ENCODE measurements at places on chromosomes 13 and 19.

DNA sequence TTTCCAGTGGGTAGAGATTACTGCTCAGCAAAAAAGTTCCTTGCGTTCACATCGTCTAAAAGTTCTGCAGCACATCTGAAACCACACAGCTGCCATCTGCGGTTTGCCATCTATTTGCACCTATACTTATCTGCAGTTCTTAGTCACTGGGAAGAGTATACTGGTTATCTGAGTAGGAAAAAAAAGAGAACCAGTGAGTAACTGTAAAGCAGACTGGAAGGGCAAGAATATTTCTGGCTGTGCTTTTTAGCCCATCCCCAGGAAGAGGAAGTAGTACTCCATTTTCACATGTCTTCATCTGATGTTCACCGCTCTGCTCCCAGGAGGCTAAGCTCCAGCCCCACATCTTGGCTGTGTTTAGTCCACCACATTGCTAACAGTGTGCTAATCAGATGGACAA, 35.6 kb downstream of the EFNB2 start:
- DNase-seq = no peak

- no peak for DNase-seq
Measured at GRCh38 chr13:76887076-76887563, 915 bp upstream of the KCTD12 start.

- DNase-seq = no peak
Measured at GRCh38 chr19:14505488-14506239, 9.7 kb upstream of the GIPC1 start.

GRCh38 chr13:34003656-34004055, 185.7 kb downstream of the RFC3 start:
- DNase-seq = no peak

DNA sequence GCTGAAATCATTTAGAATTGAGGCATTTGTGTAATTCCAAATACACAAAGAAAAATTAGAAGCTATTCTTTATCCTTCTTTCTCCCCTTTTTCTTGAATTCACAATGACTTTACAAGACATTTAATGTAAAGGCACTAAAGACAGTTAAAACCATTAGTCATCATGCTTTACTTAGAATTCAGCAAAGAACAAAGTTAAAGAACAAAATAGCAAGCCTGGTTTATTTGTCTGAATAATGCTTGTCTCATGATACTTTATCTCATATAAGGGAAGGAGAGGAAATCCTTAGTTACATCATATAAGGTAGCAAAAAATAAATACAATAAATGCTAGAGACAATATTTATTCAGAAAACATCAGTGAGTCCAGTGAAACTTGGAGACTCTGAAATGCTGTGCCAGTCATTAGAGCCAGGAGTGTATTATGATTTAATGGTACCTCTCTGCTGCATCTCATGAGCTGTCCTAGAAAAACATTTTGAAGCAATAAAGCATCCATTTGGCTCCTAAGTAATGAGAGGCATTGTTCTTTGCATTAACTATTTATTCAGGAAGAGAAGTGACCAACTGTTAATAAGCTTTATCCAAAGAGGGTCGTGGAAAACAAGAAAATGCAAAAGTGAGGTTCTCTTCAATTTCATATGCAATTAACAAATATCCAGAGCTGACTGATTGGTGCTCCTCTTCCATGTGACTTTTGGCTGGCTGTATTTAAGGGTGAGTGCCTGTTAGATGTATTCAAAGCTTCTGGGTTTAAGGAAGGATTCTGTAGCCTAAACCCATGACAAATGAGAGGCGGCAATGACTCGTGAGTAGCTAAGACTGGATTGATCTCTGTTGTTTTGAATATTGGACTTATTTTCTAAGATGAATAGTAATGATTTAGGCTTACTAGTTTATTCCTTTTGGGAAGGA, 105.0 kb downstream of the DGKH start:
- DNase-seq = no peak

GRCh38 chr19:19185853-19186740, 5.9 kb downstream of the BORCS8 start:
- DNase-seq = peak; percentile 33

GRCh38 chr13:51894239-51894638, 32.5 kb downstream of the CCDC70 start:
- no peak for DNase-seq

GRCh38 chr13:46749951-46750350, 47.0 kb downstream of the ESD start:
- DNase-seq = no peak

DNA sequence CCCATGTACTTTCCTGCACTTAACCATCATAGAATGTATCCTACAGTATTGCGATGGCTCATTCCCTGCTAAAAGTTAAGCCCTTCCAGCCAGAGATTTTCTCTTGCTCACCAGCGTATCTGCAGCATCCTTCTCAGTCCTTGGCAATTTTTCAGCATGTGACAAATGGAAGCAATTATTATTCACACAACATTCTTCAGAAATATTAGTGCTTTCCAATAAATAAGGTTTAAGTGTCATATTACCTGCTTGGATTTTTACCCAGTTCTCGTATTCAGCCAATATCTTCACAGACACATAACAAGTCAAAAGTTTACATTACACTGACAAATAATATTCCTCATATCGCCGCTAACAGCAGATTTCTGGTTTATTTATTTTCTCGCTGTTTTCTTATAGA, 82.3 kb downstream of the POU4F1 start:
- no peak for DNase-seq

DNA sequence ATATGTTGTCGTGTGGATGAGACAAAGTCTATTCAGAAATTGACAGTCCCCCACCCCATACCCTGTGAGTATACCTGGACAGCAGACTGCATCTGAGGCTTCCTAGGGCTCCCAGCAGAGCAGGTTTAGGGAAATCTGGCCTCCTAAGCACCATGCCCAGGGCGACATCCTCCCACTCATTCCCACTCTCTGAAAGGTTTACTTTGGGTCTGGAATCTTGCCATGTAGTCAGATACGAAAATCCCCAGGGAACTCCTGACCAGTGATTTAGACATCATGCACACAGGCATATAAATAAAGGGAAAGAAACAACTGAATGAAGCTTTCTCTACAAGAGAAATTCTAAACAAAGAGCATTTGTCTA, 717 bp upstream of the NALCN start:
- DNase-seq = no peak

DNA sequence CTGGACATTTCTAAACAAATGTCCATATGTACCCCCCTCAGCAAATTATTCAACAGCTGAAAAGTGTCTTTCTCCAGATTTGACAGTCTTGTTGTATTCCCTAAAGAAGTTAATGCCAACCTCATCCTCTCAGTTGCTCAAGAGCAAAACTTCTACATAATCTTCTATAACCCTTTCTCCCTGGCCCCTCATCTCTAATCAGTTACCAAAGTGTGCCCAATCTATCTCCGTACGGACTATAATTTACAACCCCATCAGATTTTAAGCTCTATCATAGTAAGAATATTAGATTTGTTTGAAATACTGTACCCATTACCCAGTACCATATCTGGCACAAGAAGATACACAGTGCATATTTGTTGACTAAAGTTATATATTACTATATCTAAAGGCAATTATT, 101.5 kb downstream of the FGF14 start:
- DNase-seq = no peak

DNA sequence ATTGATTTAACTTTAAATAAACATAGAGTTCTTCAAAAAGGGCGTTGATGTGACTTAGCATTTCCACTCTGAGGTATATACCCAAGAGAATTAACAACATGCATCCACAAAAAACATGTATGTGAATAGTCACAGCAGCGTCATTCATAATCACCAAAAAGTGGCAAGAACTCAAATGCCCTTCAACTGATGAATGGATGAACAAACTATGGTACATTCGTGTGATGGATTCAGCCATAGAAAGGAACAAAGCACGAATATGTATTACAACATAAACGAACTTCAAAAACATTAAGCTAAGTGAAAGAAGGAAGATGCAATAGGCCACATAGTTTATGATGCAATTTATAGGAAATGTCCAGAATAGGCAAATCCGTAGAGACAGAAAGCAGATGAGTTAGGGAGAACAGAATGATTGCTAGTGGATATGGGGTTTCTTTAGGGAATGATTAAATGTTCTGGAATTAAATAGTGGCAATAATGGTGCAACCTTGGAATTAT, 72.3 kb upstream of the UQCRFS1 start:
- DNase-seq = no peak

DNA sequence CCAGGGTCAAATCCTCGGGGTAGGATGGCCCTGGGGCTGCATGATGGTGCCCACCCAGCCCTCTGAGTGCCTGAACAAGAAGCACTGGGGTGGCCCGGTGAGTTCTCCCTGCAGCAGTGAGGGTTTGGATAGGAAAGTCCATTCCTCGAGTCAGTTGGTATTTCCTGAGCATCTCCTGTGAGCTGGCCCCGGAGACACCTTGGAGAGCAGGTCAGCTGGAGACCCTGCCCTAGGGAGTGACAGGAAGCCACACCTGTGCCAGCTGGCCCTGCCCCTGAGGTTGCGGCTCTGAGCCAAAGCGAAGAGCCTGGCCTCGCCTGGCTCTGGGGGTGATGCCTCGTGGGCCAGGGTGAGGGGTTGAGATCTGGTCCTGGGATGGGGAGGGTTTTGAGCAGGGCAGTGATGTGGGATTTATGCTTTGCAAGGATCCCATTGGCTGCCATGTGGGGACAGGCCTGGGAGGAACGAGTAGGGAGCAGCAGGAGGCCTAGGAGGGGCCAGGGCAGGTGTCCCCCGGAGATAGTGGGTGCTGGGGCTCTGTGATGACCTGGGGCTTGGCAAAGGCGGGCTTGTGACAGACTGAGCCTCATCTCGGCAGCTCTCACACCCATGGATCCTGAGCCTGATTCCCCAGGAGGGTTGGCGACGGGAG, 16.0 kb downstream of the CRTC1 start:
- DNase-seq = no peak

GRCh38 chr19:7729831-7730285, 2.1 kb downstream of the CLEC4G start:
- DNase-seq = no peak

DNA sequence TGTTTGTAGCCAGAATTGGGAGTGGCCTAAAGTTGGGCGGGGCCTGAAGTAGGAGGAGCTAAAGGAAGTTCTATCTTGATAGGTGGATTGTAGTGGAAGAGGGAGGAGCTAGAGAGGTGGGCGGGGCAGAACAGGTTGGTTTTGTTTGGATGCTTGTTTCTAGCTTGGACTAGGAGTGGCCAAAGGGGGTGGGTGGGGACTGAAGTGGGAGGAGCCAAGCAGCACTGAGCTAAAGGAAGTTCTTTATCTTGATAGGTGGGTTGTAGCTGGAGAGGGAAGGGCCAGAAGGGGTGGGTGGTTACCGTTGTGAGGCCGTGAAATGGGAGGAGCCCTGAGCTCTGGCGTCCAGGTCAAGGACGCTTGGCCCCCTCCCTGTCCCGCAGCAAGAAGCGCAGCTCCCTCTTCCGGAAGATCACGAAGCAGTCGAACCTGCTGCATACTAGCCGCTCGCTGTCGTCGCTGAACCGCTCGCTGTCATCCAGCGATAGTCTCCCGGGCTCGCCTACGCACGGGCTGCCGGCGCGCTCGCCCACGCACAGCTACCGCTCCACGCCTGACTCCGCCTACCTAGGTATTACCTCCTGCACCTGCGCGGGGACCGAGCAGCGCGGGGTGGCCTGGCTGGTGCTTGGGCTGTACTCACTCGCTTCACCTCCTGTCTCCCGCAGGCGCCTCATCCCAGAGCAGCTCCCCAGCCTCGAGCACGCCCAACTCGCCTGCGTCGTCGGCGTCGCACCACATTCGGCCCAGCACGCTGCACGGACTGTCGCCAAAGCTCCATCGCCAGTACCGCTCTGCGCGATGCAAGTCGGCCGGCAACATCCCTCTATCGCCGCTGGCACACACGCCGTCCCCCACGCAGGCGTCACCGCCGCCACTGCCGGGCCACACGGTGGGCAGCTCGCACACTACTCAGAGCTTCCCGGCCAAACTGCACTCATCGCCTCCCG, 8.0 kb downstream of the DNASE2 start:
- no peak for DNase-seq

DNA sequence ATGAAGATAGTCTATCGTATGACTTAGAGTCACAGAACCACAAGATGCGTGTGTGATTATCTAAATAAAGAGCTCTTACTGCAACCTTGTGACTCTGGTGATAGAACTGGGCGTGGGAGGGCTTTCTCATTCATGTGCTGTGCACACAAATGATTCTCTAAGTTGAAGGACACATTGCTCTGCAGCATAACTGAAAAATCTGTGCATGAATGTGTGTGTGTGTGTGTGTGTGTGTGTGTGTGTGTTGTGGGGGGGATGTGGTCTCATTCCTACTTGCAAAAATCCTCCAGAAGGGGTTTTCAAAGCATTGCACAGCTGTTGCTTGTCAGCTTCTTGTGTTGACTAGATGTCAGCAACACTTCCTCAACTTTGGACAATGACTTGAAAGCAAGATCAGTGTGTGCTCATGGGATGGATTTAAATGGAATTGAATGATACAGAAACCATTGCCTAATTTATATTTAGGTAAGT, 22.4 kb downstream of the LRCH1 start:
- DNase-seq = no peak

DNA sequence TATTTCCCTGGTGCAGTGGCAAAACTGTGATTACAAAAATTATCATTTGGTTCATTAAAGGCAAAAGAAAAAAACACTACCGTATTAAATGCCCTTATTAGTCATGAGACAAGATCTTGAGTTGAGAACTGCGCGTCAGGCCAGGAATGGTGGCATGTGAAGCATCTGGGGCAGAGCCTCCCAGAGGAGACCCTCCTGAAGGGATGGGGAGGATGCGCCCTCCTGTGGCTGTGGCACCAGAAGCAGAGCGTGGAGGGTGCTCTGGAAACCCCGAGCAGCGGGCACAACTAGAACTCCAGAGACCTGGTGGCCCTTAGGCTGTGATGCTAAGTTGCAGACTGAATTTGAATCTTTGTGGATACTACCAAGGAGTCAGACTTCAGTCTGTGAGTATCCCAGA, 11.5 kb downstream of the CUL4A start:
- no peak for DNase-seq

DNA sequence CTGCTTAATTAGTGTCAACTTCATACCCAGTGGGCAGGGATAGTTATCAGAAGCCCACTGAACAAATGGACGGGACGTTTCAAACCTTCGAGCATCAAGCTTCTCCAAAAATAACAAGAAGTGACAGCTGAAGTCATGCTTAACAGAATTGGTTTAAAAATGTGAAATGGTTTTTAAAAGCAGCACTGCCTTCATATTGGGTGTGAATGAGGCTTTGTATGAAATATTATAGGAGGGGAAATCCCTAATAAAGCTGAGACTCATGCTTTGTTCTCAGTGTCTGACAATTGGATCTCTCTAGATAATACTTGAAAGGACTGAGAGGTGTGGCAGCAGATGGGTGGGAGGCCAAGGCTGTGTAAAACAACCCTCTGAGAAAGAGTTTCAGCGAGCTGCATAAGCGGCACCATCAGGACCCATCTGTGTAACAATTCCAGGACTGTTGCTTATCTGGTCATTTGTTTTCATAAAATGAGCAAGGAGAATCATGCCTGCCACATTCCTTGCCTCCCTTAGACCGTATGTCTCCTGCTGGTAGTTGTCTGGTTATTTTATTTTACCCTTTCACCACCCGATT, 667.7 kb downstream of the DIAPH3 start:
- DNase-seq = no peak

Measured in stimulated activated CD4-positive, alpha-beta T cell treated with anti-CD3 and anti-CD28 coated beads, Interleukin-15, amount 100 ng/mL, for 1 hour (primary cell).